ENCODE measurements at places on chromosomes 5 and 9.

- DNase-seq = no peak
Observed at GRCh38 chr5:34475249-34475966, 180.7 kb upstream of the RAI14 start.

DNA sequence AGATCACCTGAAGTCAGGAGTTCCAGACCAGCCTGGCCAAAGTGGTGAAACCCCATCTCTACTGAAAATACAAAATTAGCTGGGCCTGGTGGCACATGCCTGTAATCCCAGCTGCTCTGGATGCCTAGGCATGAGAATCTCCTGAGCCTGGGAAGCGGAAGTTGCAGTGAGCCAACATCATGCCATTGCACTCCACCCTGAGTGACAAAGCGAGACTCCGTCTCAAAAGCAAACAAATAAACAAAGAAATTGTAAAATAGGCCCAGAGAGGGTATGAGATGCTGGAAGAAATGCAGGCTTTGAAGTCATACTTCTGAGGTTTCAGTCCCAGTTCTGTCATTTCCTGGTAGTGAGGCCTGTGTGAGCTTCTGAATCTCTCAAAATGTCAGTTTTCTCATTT is 5.3 kb upstream of the ARHGEF37 start:
- no peak for DNase-seq

GRCh38 chr9:99029083-99029645 is 75.7 kb upstream of the TGFBR1 start:
- no peak for DNase-seq

- DNase-seq = no peak
Observed at GRCh38 chr5:98415663-98416062, 357.8 kb upstream of the RGMB start.

DNA sequence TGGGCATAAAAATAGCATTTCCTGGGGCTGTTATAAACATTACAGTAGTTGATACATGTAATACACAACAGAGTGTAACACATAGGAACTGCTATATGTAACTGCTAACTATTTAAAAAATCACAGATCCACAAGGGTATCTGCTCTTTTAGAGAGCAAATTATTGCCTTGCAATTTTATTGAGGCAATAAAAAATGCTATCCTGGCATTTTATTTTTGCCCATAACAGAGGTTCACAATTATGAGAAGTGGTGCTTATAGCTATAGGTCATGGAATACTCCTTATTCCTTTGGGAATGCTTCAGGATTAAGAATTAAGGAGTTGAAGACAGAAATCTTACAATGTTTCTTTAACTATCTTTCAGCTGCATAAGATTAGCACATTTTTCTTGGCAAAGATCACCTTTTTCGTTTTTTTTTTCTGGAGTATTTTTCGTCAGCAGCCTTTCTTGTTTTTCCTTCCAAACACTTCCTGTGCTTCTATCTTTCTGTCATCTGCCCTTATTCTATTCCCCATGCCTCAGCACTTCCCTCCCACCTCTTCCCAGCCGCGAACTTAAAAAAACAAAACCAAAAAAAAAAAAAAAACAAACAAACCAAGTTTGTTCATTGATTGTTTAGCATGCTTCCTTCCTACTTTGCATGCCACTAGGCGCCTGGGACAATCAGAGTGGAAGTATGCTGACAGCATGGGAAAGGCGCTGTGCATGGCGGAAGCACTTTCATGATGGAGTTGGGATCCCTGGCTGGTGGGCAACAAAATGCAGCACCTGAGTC is 264.2 kb downstream of the MAST4 start:
- no peak for DNase-seq

- no peak for DNase-seq
Observed at GRCh38 chr9:108040783-108041182, 551.2 kb upstream of the KLF4 start.

GRCh38 chr9:71918419-71918818 is 7.0 kb downstream of the C9orf85 start:
- no peak for DNase-seq
